ENCODE measurements at places on chromosomes 11 and 22.

- no peak for DNase-seq
These were observed 31.1 kb downstream of the FADS3 start for GRCh38 chr11:61860054-61860903.

GRCh38 chr11:34613015-34613414 is 7.9 kb upstream of the EHF start:
- no peak for DNase-seq

DNA sequence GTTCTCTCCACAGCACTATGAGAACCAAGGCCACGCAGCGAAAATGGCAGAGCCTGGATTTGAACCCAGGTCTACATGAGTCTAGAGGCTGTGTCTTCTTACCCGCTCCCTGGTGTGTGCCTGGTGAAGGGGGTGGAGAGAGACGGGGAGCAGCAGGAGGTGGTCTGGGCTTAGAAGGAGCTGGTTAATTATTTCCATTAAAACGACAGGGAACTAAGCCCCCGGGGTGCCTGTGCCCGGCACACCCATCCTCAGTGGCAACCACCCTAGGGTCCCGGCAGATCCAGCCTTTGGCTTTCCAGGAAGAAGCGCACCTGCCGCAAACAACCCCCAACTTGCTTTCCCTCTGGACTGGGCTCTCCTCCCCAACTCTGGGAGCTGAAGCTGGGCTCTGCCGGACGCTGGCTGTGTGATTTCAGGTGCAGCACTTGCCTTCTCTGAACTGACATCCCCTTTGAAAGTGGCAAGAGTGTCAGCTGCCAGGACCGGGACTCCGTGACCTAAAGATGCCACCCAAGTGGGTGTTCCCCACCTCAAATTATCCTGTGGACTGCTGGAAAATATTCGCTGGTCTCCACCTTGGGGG is 35.8 kb downstream of the MN1 start:
- no peak for DNase-seq

- DNase-seq = no peak
These were observed 168.5 kb downstream of the ARHGAP42 start for GRCh38 chr11:100855466-100856067.

DNA sequence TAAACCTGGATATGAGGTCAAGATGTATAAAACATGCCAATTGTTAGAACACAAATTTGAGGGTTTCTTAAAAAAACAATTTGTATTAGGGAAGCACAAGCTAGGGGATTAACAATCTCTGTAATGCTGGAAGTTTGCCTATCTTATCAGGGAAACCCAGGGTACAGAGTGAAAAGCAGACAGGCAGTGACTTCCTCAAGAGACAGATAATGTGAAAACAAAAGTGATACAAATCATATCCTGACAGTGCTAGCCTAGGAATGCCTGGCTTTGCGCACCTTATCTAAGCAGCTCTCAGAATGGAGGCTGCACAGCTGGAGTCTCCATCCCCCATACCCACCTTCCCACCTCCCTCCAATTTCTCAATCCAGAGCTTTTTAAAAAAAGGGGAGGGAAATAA is 22.5 kb upstream of the RBX1 start:
- no peak for DNase-seq

DNA sequence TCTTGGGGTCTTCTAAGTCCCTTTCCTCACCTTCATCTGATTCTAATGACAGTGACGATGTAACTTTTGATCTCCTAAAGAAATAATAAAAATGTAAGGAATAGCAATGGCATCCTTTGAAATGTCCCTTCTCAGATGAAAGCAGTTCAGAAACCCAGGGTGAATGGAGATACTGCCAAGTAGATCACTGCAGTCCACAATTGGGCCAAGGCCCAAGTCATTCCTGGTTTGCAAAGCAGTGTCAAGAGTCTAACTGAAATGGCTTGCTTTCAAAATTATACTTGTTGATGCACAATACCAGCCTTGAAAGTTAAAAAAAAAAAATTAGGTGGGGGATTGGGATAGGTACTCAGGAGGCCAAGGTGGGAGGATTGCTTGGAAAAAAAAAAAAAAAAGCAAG is 20.4 kb downstream of the ASCC2 start:
- no peak for DNase-seq

- no peak for DNase-seq
These were observed 14.5 kb downstream of the SERPINH1 start for GRCh38 chr11:75576499-75576918.

DNA sequence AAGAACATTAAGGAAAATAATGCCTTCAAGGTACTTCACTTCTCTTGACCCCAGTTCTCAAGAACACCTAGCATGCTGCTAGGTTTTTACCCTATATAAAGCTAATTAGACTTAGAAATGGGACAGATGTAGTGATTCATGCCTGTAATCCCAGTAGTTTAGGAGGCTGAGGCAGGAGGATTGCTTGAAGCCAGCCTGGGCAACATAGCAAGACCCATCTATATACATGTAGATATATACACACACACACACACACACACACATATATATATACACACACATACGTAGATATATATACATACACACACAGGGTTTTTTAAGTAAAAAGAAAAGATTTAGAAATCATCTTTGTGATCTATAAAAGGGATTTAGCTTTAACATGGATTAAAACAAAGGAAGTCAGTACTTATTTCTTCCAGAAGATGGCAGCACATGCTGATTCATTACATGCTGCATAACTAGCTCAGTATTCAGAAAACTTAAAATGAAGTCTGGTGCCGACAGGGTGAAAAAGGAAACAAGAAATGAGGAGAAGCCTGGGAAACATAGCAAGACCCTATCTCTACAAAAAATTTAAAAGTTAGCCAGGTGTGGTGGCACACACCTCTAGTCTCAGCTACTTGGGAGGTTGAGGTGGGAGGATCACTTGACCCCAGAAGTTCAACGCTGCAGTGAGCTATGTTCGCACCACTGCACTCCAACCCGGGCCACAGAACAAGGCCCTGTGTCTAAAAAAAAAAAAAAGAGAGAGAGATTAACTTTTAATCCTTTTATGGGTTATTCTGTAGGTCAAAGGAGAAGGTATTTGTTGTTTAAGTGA is 28.5 kb upstream of the RBX1 start:
- no peak for DNase-seq

DNA sequence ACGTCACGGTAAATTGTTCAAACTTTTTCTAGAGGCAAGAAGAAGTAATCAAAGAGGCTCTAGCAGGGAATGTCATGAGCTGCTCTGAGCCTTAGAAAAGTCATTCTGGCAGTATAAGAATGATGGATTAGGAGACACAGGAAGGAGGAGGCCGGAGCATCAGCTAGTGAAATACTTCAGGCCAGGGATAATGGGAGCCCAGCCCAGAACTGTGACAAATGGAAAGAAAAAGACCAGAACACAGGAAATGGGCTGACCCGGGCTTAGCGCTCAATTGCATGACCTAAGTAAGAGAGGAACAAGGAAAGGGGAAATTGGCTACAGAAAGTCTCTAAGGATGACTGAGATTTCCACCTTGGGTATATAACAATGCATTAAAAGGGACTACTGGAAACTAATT is 108.6 kb downstream of the LARGE1 start:
- no peak for DNase-seq

- no peak for DNase-seq
These were observed 2.5 kb upstream of the IGLL5 start for GRCh38 chr22:22884888-22885840.

DNA sequence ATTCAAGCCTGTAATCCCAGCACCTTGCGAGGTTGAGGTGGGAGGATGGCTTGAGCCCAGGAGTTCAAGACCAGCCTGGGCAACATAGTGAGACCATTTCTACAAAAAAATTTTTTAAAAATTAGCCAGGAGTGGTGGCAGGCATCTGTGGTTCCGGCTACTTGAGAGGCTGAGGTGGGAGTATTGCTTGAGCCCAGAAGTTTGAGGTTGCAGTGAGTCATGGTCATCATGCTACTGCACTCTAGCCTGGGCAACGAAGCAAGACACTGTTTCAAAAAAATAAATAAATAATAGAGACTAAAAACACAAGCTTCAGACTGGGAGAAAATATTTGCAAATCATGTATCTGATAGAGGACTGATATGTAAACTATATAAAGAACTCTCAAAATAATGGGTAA is 33.2 kb downstream of the BTBD10 start:
- no peak for DNase-seq

GRCh38 chr11:107623183-107623582 is 32.2 kb downstream of the ELMOD1 start:
- no peak for DNase-seq

- no peak for DNase-seq
These were observed 477 bp downstream of the ZBTB16 start for GRCh38 chr11:114059984-114060391.

GRCh38 chr11:112160091-112160848 is 3.6 kb downstream of the IL18 start:
- no peak for DNase-seq

GRCh38 chr22:17368554-17369438 is 464 bp upstream of the CECR2 start:
- DNase-seq = no peak

DNA sequence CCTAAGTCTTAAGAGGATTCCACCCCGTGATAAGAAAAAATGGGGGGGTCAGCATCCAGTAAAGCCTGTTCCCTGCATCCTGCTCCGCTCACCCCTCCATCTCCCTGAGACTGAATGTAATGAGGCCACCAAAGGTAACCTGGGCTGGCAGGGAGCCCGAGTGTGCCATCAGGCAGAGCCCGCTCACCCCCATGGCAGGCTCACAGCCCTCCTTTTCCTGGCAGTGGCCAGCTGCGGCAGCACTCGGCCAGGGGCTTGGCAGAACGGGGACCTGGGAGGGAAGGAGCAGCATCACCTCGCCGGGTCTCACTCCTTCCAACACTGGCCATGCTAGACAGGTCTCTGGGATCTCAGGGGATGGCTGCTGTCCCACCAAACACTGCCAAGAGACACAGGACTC is 64.4 kb downstream of the PRDM11 start:
- no peak for DNase-seq

DNA sequence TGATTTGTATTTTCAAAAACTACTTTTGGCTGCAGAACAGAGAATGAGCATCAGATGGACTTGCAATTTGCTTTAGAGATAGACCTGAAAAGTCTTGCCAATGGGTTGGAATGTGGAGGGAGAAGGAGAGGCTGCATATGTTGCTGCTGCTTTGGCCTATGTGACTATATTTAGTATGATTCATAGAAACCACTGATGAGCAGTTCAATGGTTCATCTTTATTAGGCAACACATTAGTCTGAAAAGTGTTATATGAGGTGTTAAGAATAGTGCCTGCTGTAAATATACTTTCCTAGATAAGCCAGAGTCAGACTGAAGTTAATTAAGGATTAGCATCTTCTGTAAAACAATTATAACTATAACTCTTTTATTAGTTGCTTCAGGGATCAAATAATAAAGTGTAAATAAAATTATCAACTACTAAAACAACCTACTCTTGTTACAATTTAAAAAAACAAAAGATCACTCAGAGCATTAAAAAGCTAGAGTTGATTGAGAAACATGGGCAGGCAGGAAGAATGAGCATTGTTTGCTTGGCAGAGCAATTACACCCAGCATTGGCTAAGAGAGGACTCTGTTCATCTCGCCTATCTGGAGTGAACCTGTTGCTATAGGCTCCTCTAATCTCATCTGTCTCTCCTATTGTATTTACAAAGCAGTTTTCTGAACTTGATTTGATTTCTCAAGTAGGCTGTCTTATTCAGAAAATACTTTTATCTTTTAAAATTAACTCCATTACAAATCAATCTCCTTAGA is 36.3 kb downstream of the HORMAD2 start:
- no peak for DNase-seq

DNA sequence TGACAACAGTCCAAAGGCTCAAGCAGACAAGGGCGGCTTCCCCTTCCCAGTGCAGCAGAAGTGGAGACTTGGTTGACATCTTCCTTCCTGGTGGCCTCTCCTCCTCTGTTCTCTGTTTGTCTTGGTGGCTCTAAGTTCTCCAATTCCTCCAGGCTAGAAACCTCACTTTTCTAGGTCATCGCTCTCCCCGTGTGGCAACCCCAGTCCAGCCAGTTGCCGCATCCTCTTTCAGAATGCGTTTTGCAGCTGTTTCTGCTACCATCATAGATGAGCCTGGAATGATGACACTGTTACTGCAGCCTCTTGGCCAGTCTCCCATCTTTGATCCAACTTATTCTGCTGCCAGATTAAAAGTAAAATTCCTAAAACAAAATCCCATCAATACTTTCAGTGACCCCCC is 201.5 kb downstream of the TRIM29 start:
- no peak for DNase-seq

DNA sequence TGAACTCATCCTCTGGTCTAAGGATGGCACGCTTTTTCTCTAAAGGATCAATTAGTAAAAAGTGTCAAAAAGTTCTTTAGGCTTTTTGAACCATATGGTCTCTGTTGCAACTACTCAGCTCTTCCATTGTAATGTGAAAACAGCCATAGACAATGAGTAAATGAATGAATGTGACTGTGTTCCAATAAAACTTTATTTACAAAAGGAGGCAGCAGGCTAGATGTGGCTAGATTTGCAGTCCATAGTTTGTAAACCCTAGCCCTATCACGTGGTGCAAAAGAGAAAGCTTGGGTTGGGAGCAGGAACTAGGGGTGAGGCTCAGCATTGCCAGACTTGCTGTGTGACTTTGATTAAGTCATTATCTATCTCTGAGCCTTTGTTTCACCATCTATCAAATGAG is 5.4 kb upstream of the NPAS4 start:
- no peak for DNase-seq

GRCh38 chr11:119701591-119702549 is 27.1 kb downstream of the NECTIN1 start:
- DNase-seq = no peak

DNA sequence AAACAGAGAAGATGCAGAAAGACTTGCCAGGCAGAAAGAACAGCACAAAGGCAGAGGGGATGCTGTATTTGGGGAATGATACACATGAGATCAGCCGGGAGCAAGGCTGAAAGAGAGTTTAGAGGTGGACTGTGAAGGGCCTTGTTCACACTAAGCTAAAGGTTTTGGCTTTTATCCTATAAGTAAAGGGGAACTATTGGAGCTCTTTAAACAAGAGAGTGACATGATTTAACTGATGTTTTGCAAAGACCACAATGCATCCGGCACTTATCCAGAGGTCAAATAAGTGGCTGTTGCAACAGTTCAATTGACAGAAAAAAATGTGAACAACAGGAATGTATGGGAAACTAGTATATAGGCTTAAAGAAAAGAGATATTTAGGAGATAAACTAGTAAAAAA is 64.7 kb upstream of the RRAS2 start:
- no peak for DNase-seq

DNA sequence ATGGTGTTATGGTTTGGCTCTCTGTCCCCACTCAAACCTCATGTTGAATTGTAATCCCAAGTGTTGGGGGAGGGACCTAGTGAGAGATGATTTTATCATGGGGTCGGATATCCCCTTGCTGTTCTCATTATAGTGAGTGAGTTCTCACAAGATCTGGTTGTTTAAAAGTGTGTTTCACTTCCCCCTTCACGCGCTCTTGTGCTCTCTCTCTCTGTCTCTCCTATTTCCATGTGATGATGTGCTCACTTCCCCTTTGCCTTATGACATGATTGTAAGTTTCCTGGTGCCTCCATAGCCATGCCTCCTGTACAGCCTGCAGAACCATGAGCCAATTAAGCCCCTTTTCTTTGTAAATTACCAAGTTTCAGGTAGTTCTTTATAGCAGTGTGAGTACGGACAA is 765.1 kb downstream of the KCNA4 start:
- DNase-seq = no peak

GRCh38 chr22:45861259-45861658 is 115.7 kb downstream of the WNT7B start:
- no peak for DNase-seq

All from activated CD8-positive, alpha-beta memory T cell treated with anti-CD3 and anti-CD28 coated beads for 1 hour (primary cell).